ENCODE measurements at places on chromosomes 1 and 21.

DNA sequence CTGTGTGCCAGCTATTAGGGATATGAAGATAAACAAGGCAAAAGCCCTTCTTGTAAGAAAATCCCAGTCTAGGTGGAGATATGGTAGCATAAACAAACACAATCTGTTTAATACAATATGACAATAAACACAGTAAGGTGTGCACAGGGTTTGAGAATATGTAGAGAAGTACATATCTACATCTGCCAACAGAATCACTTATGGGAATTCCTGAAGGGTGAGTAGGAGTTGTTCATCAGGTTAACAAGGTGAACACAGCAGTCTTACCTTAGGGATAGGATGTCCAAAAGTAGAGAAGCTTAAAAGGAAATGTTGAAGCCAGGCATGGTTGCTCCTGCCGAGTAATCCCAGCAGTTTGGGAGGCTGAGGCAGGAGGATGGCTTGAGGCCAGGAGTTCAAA is 57.7 kb upstream of the LRRC7 start:
- DNase-seq, result no peak

DNA sequence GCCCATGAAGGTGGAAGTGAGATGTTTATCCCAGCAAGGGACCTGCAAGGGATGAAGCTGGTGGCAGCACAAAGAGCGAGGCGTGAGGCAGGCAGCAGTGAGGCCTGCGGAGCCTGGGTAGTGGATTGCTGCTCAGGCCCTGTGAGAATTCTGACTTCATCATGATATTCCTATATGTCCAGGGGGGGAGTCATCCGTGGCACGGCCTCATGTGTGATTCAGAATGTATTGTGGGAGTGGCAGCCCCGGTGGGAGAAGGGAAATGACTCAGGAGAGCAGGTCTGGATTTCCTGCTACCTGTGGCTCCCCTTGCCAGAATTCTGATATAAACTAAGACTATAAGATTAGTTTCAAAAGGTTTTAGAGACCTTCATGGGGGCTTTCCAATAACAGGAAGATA is 240.9 kb downstream of the CAMTA1 start:
- no peak for DNase-seq

GRCh38 chr1:235111107-235111506 is 17.5 kb downstream of the TOMM20 start:
- no peak for DNase-seq

DNA sequence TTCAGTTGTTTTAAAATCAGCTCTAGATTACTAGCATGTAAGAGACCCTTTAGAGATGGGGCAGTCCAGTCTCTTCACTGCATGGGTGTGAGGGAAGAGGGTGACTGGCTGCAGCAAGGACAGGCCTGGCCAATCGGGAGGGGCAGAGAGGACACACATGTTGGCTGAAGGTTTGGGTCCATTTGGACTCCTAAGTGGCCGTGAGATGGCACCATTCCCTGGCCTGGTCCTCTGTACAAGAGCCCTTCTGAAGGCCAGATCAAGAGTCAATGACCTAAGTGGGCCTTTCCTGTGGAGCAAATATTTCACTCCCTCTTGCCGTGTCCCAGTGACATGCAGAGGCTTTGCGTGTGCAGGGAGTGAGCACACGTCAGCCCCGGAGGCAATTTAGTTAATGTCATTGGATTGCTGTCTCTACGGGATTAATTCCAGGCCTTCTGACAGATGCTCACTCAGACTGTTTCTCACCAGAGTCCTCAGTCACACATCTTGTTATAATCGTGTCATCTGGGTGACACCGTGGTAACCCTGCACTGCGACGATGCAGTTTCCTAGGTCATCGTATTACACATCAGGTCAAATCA is 613.0 kb downstream of the NPHP4 start:
- no peak for DNase-seq

DNA sequence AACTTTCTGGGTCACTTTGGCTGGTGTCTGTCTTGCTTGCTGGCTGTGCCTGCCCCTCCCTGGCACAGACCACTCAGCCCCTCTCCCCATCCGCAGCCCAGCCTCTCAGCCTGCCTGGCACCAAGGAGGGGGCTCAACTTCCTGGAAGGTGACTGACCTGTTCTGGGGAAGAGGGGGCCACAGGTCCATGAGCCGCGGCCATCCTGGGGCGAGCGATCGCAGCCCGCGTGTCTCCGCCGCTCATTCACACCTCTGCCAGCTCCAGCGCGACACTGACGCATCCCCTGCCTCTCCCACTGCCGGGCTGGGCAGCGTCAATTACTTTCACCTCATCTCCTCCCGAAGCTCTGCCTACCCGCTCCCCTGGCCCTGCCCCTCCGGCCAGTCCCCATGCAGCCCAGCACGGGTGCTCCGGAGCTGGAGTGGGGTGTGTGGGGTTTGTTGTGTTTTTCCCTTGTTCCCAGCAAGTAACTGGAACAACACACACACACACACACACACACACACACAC is 14.3 kb downstream of the SLC6A9 start:
- no peak for DNase-seq

DNA sequence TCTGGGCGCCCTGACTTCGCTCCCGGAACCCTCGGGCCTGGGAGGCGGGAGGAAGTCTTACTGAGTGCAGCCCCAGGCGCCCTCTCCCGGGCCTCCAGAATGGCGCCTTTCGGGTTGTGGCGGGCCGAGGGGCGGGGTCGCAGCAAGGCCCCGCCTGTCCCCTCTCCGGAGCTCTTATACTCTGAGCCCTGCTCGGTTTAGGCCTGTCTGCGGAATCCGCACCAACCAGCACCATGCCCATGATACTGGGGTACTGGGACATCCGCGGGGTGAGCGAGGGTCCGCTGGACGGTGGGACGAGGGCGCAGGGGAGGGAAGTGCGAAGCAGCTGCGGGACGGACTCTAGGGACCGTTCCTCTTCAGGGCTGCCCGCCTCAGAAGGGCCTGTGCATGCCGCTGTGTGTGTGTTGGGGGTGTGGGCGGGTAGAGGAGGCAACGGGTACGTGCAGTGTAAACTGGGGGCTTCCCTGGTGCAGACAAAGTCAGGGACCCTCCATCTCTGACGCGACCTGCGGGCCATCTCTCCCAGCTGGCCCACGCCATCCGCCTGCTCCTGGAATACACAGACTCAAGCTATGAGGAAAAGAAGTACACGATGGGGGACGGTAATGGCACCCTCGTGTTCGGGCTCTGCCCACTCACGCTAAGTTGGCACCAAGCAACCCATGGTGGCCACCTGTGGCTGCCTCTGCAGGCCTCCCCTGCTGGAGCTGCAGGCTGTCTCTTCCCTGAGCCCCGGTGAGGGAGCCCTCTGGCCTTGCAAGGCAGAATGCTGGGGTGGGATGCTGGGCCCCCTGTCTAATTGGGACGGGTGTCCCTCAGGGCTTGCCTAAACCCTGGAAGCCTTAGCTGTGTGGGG is at the start of gene GSTM1:
Gene GSTM1 (plus strand): TSS at position 177 of the 859 bp plus-strand sequence. CDS start 57 bp downstream, at position 234.
- DNase-seq, result no peak

DNA sequence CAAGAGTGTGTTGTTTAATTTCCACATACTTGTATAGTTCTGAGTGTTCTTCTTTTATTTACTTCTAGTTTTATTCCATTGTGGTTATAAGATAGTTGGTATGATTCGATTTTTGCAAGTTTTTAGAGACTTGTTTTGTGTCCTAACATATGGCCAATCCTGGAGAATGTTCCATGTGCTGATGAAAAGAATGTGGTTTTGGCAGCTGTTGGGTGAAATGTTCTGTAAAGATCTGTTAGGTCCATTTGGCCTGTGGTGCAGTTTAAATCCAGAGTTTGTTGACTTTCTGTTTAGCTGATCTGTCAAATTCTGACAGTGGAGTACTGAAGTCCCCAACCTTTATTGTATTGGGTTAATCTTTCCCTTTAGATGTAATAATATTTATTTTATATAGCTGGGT is 19.5 kb upstream of the TIPRL start:
- no peak for DNase-seq

DNA sequence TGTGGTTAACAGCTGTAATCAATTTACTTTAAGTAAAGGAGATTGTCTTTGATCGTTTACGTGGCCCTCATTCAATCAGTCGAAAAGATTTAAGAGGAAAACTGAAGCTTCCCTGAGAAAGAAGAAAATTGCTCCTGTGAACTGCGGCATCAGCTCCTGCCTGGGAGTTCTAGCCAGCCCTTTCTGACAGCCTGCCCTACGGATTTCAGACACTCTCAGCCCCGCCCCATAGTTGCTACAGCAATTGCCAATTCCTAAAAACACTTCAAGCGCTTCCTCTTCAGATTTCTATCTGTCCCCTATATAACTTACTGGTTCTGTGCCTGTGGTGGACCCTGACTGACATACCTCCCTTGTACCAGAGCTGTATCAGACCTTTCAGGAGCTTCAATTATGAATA is 277.6 kb downstream of the DSCAM start:
- DNase-seq, result no peak

DNA sequence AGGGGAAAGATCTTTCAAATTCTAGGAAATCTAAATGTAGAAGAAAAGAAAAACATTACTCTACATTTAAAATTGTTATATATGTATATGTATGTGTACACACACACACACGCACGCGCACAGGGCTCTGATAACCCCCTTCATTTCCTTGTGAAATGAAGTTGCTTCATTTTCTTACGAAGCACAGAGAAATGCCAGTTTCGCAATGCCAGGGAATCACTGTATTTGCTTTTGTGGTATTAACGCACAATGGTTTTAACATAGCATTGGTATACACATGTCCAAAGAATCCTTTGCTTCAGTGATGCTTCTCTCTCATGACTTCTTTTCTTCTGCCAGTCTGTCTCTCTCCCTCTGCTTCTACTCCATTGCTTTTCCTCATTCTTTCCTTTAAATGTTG is 8.4 kb upstream of the DDAH1 start:
- no peak for DNase-seq

GRCh38 chr21:44778094-44778493 is 23.5 kb downstream of the UBE2G2 start:
- DNase-seq, result no peak

- DNase-seq, result no peak
Measured at GRCh38 chr1:229342656-229343569, at the start of gene CCSAP. TSS of gene CCSAP (minus strand) at chr1:229343047. CDS start at chr1:229342465, 582 bp downstream.

DNA sequence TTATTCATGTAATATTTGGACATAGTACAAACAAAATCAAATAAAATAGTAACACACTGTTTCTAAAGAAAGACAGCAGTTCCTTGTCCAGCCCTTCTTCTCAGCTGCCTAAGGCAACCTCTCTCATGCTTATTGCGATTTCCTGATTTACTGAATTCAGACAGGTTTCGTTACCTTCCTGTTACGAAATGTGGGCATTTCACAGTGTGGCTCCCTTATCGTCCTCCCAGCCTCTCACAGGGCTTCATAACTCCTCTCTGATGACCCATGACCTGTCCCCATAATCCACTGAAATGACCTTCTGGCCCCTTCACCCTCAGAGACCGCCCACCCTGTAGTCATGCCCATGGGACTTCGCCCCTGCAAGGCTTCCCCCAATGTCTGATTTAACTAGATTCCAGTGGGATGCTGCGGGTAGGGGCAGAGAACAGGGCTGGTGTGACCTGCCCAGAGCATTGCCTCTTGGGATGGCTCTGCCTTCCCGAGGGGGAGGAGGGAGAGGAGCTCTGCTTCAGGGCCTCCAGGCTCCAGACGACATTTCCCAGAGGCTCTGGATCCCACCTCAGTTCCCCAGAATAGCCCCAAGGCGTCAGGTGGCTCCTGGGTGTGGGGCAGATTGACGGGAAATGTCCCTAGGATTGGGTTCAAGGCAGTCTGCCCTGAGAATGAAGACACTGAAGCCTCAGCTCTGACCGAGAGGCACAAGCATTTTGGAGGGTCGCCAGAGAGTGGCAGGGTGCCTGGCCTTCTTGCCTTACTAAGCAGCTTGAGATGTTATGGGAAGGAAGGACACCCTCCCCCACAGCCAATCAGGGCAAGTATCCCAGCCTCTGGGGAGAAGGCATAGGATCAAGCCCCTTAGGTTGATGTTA is 20.6 kb downstream of the PADI2 start:
- no peak for DNase-seq

- DNase-seq, result no peak
Measured at GRCh38 chr1:89728381-89728780, 92.5 kb upstream of the LRRC8D start.

GRCh38 chr1:215466361-215466760 is 100.7 kb upstream of the KCTD3 start:
- DNase-seq, result no peak

DNA sequence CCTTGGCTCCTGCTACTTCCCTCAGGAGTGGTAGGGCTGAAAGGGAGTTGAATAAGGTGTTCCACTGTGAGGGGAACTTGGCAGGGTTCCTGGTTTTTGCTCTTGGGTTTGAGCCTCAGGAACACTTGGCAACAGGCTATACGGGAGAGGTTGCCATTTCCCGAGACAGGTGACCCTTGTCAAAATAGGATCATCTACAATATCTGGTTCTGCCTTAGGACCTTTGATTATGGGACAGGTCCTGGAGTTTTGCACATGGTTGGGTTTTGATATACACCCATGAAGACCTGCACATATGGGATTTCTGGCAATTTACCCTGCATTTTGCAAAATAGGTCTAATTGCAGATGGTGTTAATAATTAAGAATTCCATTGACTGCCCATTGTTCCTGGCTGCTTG is 31.1 kb downstream of the YY1AP1 start:
- no peak for DNase-seq

GRCh38 chr1:245901037-245901436 is 606.0 kb downstream of the SMYD3 start:
- DNase-seq, result no peak

- DNase-seq, result no peak
Measured at GRCh38 chr1:84434081-84434769, 35.9 kb downstream of the DNASE2B start.

DNA sequence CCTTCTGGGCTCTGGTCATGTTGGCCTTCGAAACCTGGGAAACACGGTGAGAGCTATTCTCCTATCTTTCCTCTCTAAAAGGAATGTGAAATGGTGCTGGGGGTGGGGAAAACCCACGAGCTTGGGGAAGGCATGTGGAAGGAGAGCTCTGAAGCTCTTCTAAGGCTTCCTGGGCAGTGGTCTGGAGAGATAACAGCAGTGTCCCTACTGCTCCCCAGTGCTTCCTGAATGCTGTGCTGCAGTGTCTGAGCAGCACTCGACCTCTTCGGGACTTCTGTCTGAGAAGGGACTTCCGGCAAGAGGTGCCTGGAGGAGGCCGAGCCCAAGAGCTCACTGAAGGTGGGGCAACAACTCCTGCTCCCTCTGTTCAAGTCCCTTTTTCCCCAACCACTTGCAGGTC is 2.8 kb downstream of the USP21 start:
- no peak for DNase-seq

- no peak for DNase-seq
Measured at GRCh38 chr21:26777166-26777565, 68.0 kb downstream of the ADAMTS1 start.

Data from glutamatergic neuron (in vitro differentiated cells).